ENCODE measurements at places on chromosomes 4 and X.

- no peak for DNase-seq
Observed at GRCh38 chrX:102546828-102547493, 30.4 kb upstream of the TMSB15A start.

GRCh38 chr4:24496597-24496996 is 87.8 kb downstream of the DHX15 start:
- no peak for DNase-seq

- no peak for DNase-seq
Observed at GRCh38 chr4:144185086-144185485, 44.6 kb upstream of the GYPA start.

DNA sequence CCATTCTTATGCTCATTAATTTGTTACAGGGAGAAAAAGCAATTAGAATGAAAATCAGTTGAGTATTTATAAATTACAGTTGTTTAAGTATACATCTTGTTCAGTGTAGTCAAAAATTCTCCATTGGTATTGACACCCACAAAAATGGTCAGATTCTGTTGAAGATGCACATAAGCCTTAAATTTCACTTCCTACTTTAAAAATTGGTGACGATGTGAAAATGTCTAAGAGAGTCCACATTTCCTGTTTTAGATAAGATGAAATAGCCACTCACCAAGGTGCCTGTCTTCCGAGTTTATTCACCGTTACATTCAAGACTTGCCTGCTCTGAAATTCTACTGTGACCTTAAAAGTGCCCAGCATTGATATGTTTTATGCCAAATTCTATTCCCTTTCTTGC is 93.6 kb downstream of the GPR143 start:
- no peak for DNase-seq

DNA sequence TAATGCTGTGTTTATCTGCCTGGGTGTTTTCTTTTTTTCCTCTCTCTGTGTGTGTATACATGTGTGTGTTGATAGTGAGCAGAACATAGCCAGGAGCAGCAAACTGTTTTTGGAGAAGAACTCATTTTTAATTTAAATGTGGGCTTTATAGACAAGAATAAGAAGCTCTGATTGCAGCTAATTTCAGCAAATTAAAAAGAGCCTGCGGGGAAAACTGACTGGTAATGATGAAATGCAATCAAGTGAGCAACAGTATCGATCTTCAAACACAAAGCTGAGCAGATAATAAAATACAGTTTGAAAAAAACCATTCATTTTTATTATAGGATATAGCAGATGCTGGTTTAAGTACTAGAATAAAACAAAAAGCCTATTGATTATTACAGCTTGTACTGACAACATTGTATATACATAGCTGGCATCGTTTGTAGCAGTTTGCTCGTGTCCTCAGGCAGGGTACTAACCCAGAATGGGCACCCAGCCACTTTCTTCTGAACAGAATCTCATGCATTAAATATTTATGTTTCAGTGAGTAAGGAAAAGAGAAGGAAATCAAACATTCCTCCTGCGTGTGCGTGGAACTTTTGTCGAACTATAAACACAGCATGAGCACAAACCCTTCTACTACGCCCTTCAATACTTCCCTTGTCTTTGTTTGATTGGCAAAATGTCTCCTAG is 73.5 kb upstream of the ZFP42 start:
- DNase-seq = no peak

DNA sequence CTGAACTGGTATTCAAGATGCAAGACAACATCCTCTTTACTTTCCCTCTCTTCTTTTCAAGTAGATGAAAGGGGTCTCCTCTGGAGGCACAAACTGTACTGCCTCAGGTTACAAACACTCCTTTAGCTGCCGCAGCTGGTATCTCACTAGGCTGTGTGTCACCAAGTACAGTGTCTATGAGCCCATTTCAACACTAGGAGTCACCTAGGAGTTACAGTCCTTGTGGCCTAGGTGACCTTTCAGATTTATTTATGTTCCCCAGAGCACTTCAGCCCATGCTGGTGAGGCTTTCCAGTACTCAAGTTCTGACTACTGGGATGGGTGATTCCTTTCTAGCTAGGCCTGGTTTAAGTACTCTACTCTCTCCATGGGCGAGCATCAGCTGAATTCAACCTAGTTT is 32.4 kb upstream of the TMLHE start:
- DNase-seq = no peak

- no peak for DNase-seq
Observed at GRCh38 chr4:100742045-100742444, 224.2 kb upstream of the EMCN start.

GRCh38 chr4:4456816-4457578 is 70.1 kb downstream of the NSG1 start:
- no peak for DNase-seq

DNA sequence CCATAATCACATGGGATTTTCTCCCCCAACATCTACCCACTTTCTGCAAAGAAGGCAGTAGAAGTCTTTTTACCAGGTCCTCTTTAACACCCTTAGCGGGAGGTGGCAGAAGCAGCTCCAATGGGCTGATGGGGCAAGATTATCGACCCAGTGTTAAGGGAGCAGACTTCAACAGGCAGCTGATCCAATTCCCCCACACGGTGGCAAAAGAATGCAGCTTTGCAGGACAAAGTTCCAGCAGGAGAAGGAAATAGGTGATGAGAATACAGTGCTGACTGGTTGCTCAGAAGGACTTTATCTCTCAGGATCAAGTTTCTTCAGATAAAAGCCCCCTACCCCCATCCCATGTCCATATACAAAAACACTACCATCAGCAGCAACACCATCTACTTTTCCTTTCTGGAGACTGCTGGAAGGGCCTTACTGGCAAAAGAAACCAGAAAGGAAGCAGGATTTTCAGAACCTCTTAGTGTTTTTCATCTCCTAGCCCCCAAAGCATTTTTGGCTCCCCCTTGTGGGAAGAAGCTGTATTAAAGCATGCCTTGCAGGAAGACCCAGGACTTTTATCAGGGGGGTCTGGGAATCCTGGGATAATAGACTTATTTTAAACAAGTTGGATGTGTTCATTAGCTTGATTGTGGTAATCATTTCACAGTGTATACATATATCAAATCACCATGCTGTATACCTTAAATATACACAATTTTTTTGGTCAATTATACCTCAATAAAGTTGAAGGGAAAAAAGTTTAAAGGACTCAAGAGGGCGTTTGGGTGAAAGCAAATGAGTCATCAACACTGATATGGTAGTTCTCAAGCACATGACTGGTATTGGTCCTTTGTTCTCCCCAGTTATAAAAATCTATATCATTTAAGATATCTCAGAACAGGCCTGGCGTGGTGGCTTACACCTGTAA is 146.4 kb downstream of the GPC3 start:
- DNase-seq = peak; percentile 16

GRCh38 chr4:101593666-101594065 is 196.9 kb upstream of the BANK1 start:
- DNase-seq = no peak

- DNase-seq = no peak
Observed at GRCh38 chr4:20658456-20658855, 41.8 kb upstream of the PACRGL start.

DNA sequence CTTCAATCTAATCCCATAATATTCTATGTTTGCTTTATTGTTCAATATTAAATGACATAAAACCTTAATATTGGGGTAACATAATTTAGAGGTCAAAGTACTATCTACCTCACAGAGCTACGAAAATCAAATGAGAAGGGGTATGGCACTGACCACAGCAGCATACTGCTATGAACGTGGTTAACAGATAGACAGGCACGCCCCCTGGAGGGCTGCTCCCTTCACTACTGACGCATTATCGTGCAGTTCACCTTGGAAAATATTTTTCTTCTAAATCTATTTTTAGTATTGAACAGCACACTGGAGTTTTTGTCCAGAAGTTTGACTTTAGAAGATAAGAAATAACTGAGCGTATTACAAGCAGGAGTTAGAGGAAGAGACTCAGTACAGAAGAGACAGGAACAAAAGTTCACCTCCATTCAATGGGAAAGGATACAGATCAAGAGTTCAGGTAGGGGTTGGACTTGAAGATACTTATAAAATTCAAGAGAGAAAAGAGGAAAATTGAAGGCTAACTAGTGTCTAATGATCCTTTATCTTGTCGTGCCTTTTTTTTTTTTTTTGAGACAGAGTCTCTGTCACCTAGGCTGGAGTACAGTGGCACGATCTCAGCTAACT is 22.7 kb downstream of the MAP9 start:
- peak; percentile 14 for DNase-seq

GRCh38 chr4:45033676-45034419 is 307.5 kb upstream of the GNPDA2 start:
- no peak for DNase-seq

GRCh38 chr4:156581282-156582063 is 390.1 kb downstream of the PDGFC start:
- DNase-seq = no peak

- DNase-seq = no peak
Observed at GRCh38 chr4:75046226-75046625, 113.3 kb downstream of the PARM1 start.

DNA sequence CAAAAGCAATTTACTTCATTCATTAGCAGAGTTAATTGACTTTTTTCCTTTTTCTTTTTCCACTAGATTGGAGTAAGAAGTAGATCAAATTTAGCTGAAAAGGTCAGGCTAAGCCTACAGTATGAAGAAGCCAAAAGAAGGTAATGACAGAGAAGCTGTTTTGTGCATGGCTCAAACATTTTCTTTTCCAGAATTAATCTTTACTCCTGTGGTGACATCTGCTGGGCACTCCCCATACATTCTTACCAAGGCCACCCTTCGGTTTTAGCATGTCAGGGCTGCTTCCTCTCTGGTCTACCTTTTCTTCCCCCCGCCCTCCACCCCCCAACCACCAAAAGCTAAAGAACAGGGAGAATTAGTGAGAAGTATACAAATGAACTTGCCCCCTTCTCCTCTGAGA is 70.2 kb downstream of the CLDN22 start:
- DNase-seq = peak; percentile 17

- DNase-seq = peak; percentile 31
Observed at GRCh38 chrX:11665168-11666111, at the start of gene ARHGAP6. ARHGAP6 (minus strand) TSS chrX:11665920; CDS start chrX:11664828, 1,092 bp downstream.

GRCh38 chr4:3720466-3720865 is 45.7 kb upstream of the ADRA2C start:
- no peak for DNase-seq

DNA sequence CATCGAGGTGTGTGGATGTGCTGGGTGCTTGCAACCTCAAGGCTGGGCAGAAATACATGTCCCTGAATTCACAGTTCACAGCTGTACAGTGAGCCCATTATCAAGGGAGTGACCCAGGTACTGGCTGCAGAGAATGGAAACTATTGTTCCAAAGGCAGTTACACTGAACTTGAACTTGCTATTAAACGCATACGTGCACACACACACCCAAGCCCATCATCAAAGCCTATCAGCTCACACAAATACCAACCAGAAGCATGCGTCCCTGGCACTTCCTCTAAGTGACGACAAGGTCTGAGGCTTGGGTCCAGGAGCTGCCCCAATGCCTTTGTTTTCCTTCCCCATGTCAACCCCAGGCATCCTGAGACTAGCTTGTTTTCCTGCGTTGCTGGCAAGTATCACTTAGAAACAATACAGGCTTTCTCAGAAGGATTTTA is 88.6 kb downstream of the IRF2 start:
- no peak for DNase-seq

GRCh38 chr4:53309321-53310040 is 56.4 kb downstream of the SCFD2 start:
- DNase-seq = no peak

GRCh38 chrX:39841604-39842003 is 256.2 kb downstream of the BCOR start:
- no peak for DNase-seq

- DNase-seq = no peak
Observed at GRCh38 chr4:32025851-32026459, 1305.8 kb downstream of the PCDH7 start.
